Right hindlimb (tissue), 1 donor: ENCODE measurements at places on chromosomes 13 and 19.

- no peak for DNase-seq
These were observed 36.7 kb downstream of the POU4F1 start for GRCh38 chr13:78566631-78567030.

DNA sequence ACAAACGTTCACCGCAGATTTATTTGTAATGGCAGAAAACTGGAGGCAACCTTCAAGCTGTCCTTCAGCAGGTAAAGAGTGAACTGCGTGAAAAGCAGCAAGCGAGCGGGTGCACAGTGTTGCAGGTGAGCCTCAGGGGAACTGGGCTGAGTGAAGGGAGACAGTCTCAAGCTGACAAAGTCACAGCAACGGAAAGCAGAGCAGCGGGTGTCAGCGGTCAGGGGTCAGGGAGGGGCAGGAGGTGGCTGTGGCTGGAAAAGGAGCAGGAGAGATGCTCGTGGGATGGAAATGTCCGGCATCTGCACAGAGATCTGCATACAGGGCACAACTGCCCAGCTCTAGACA lies 8.5 kb upstream of the RASA3 start:
- DNase-seq: no peak

DNA sequence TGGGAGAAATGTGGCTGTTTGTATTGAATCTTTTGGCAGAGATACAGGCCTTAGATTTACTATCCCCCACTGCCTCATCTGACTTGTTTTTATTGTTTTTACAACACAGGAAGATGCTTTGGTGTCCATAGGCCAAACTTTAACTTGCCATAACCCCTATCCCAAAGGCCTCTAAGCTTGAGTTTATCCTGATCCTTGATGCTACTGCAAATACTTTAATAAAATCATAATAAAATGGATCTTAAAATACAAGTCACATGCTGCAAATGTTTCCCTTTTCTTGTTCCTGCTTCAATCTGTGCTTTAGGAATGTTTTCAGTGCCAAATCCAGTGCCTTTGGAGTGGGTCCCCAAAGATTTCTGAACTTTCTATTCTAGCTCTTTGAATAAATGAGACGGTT lies 770.6 kb downstream of the DACH1 start:
- DNase-seq: peak; percentile 35

GRCh38 chr13:40453351-40454021 lies 213.0 kb downstream of the FOXO1 start:
- no peak for DNase-seq

GRCh38 chr13:36347531-36348210 lies 1.5 kb upstream of the SPART start:
- no peak for DNase-seq

- DNase-seq: no peak
These were observed at the start of gene C19orf81 for GRCh38 chr19:50649433-50650391. Gene C19orf81 (plus strand): TSS chr19:50649445. CDS start chr19:50649445, 0 bp downstream.

DNA sequence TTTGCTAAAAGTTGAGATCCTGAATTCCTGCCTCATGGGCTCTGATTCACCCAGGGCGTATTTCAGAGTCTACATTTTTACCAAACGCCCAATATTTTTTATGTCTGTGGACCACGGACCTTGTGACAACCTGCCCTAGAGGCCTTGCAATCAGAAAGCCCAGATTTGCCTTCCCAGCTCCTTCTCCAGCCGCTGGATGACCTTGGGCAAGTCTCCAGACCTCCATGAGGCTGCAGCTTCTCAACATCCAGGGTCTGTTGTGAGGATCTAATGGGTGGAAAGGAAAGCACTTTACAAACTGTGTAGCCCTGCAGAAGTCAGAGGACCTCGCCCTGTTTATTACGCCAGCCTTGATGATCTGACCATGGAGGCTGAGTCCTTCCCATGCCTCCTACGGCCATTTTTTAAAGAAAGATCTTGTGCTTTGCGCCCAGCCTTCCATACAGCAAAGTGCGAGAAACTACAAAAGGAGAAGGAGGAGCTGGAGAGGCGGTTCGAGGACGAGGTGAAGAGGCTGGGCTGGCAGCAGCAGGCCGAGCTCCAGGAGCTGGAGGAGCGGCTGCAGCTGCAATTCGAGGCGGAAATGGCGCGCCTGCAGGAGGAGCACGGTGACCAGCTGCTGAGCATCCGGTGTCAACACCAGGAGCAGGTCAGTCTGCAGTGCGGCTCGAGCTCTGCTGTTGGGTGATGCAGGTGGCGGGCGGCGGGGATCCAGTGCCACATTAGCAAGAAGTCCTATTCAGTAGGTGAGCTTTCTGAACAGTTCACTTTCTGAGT lies 115.6 kb downstream of the SLC7A1 start:
- DNase-seq: peak; percentile 51

GRCh38 chr13:30235216-30235615 lies 72.1 kb downstream of the KATNAL1 start:
- no peak for DNase-seq

DNA sequence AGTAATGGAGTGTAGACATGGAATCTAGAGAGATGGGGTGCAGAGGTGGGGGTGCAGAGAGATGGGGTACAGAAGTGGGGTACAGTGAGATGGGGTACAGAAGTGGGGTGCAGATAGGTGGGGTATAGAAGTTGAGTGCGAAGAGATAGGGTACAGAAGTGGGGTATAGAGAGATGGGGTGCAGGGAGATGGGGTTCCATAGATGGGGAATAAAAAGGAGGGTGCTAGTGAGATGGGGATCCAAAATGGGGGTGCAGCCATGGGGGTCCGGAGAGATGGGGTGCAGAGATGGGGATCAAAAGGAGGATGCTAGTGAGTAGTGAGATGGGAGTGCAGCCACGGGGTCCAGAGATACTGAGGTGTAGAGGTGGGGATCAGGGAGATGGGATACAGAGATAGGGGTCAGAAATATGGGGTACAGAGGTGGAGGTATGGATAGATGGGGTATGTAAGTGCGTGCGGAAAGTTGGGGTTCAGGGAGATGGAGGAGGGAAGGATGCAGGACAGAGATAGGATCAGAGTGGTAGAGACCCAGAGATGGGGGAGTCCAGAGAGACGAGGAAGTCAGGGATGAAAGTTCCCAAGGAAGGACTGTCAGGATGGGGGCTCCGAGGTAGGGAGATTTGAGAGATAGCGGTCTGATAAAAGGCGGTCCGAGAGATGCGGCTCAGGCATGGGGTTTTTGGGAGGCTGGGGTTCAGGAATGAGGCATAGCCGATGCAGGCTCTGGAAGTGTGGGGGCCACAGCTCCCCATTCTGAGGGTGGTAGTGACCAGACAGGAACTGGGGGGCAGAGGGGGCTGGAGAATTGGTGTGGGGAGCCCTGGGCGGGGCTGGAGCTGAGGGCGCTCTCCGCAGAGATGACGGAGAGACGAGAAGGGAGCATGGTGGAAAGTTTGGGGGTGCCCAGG lies 3.4 kb downstream of the PALM3 start:
- DNase-seq: no peak

GRCh38 chr13:76638882-76639281 lies 247.3 kb downstream of the KCTD12 start:
- DNase-seq: no peak

DNA sequence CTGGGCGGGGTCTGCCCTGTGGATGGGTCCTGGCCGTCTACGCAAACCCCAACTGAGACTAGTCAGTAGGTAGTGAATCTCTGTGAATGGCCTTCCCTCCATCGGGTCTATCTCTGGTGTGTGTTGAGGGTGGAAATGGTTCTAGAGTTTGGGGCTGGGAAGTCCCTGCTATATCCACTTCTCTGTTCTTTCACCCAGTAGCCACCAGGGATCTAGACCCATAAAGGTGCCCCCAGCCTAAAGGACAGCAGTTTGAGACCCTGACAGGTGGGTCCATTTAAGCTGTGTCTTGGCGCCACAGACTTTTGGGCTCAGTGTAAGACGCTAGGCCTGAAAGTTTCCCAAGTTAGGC lies 57.7 kb downstream of the ZNF568 start:
- DNase-seq: no peak

DNA sequence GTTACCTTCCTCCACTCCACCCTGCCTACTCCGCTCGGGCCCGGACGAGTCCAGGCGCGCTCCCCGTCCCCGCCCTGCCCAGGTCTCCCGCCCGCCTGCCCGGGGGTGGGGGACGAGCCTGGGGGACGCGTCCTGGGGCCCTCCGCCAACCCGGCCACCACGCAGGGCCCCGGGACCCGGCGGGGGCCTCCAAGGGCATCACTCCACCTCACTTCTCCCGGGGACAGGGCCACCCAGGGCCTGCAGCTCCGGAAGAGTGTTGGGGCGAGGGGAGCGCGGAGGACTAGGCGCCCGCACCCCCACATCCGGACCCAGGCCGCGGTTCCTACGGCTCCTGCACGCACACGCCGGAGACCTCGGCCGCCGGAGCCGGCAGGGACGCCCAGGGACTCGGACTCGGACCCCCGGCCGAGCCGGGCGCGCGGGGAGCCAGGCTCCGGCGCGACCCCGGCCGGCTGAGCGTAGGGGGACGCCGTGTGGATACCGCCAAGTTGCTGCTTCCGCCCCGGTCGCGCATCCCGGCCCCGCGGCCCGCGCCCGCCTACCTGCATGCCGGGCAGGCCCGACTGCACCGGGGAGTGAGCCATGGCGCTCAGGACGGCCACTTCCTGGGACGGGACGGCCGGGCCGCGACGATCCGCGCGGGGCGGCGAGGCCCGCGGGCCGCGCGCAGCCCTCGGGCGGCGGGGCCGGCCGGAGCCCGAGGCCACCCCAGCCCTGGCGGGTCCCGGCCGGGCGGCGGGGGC lies 534 bp downstream of the STK24 start:
- DNase-seq: peak; percentile 76

DNA sequence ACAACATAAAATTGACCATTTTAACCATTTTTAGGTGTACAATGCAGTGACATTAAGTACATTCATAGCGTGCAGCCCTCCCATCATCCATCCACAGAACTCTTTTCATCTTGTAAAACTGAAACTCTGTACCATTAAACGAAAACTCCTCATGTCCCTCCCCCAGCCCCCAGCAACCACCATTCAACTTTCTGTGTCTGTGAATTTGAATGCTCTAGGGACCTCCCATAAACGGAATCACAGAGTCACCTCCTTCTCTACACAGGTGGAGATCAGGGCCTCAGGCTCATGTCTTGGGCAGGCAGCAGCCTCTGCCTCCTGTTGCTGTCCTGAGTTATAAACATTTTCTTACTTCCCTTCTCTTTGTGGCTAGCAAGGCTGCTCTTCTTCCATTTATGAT lies 7.3 kb upstream of the CCNE1 start:
- DNase-seq: no peak

DNA sequence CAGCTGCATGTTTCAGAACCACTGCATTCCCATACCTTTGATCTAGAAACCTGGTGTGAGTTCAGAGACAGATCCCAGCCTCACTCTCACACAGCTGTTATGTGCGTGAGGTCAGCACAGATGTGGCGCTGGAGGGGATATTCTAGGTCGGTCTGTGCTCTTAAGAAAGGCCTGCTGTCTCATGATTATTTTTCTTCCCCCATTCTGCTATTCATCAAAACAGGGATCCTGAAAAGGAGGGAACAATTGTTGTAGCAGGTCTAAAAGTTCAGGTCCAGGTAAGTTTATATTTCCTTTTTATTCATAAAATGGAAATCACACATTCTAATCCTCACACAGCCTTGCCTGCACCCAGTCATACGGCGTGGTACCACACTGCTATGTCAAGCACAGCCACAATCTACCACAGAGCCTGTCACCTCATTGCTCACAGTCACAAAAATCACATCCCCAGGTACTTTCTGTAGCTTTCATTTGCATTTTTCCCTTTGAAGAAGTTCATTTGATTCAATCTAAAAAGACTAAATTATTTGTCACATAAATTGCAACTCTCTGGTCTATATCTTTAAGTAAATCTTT lies 867 bp downstream of the ZNF546 start:
- DNase-seq: no peak

- peak; percentile 44 for DNase-seq
These were observed 8.0 kb downstream of the DNASE2 start for GRCh38 chr19:12872941-12873890.

GRCh38 chr13:83496501-83496900 lies 385.8 kb downstream of the SLITRK1 start:
- DNase-seq: no peak

GRCh38 chr13:25249001-25249543 lies 38.2 kb downstream of the MTMR6 start:
- DNase-seq: no peak

- DNase-seq: peak; percentile 61
These were observed 308.3 kb downstream of the DNAJC15 start for GRCh38 chr13:43331672-43332071.

DNA sequence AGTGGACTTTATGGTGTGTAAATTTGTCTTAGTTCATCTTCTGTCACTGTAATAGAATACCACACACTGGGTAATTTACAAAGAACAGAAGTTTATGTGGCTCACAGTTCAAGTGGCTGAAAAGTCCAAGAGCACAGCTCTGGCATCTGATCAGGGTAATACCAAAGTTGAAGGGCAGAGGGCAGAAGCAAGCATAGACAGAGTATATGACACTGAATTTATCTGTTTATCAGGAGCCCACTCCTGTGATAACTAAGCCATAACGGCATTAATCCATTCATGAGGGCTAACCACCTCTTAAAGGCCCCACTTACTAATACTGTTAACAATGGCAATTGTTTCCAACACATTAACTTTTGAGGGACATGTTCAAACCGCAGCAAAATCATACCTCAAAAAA lies 4.0 kb upstream of the RFXAP start:
- DNase-seq: no peak

DNA sequence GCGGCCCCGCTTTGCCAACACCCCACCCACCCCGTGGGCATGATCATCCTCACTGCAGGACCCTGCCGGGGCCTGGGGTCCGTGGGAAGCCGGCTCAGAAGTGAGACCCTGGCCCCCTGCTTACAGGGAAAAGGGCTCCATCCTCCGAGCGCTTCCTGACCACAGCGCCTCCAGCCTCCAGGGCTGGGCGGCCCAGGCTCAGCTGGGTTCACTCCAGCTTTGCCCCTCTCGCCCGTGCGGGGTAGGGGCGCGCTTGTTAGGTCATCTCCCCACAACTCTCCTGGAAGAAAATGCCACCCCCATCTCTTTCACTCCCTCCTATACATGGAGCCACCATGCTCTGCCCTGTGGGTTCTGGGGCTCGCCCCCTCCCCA lies 6.6 kb upstream of the C1QTNF9B start:
- DNase-seq: no peak

- no peak for DNase-seq
These were observed 1.7 kb downstream of the B3GNT8 start for GRCh38 chr19:41425174-41426115.

DNA sequence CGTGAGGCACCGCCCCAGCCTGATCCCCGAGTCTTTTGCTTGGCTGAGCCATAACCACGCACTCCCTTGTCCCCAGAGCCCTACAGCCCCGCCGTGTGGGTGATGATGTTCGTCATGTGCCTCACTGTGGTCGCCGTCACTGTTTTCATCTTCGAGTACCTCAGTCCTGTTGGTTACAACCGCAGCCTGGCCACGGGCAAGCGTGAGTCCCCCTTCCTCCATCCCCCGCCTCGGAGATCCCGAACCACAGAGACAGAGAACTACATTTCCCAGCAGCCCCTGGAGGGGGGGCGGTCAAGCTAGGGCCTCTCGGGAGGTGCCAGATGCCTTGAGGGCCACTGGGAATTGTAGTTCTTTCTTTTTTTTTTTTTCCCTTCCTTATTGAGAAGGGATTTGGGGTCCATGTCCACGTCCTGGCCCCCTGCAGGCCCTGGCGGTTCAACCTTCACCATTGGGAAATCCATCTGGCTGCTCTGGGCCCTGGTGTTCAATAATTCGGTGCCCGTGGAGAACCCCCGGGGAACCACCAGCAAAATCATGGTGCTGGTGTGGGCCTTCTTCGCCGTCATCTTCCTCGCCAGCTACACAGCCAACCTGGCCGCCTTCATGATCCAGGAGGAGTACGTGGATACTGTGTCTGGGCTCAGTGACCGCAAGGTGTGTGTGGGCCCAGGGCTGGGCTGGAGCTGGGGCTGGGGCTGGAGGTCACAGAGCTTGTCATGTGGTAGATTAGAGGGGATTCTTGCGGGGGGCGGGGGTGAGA lies 25.9 kb downstream of the GRIN2D start:
- DNase-seq: peak; percentile 58
